ENCODE measurements at places on chromosomes 16 and 17.

GRCh38 chr17:36111068-36111490, 7.5 kb downstream of the CCL4 start:
- no peak for DNase-seq

DNA sequence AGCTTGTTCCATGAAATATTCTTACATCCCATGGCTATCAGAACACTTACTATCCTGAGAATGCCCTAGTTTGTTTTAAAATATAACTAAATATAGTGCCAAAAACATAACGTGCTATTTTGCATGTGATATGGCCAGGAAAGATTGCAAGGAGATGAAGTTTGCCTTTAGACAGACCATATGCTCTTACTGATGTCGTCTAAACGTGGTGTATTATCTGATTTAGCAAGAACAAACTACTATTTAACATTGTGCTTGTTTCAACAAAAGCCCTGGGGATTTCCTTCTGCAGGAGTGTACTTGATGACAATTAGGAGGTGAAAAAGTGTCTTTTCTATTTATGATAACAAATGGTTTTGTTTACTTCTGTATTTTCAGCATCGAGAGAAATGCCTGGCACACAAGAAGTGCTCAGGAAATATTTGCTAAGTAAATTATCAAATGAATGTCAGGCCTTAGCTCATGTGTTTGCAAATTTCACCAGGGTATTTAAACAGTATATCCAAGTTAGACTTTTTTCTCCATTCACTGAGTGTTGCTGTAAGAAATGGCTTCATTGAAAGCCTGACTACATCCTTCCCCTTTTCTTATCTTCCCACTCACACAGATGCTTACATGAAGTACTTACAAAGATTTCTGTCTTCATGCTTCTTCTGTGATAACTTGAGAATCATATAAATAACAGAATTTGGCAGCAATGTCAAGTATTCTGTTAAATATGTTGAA, 1033.6 kb downstream of the CDH8 start:
- peak; percentile 62 for DNase-seq

- DNase-seq, result no peak
Measured at GRCh38 chr17:62307196-62307595, 73.2 kb upstream of the EFCAB3 start.

DNA sequence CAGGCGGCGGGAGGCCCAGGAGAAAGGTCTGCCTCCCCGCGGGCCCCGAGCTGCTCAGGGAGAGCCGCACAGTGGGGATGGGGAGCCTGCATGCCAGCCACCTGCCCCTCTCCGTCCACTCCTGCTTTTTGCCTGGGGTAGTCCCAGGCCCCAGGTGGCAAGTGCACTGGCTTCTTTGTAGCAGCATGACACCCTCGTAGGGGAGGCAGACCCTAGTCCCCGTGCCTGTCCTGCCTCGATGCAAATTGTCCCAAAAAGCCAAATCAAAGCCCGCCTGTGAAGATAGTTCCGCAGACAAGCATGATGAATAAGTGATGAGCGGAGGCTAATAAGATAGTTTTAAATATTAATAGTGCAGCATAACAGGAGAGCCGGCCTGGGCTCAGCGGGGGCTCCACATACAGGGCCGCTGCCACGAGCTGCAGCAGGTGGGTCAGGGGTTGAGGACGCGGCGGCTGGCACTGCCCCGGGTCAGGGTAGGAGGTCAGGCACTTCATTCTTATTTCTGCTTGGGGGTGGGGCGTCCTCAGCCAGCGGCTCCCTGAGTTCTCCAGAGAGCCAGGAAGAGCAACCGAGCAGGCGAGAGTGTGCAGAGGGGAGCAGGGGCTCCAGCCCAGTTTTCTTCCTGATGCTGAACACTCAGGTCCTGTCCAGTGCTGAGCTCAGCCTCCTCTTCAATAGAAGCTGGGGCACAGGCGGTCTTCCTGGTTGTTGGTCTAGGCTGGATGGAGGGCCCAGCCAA, 26.8 kb downstream of the GINS2 start:
- no peak for DNase-seq

DNA sequence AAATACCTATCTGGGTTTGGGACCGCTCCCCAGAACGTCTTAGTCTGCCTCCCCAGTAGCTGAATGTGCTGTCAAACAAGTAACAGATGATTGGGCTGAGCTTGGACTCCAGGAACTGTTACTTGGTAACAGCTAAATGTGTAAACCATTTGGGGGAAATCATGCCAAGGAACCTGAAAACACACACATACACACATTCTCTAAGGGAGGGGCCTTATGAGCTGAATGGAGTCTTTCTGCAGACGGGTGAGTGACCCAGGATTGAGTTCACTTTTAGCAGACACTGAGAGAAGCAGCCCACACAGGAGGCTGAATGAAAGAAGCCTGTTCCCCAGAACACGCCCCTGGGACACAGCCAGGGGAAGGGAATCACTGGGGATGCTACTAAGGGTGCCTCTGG, 1.6 kb downstream of the ACLY start:
- DNase-seq, result no peak

- DNase-seq, result no peak
Measured at GRCh38 chr17:46001390-46002310, 2.6 kb downstream of the STH start.

DNA sequence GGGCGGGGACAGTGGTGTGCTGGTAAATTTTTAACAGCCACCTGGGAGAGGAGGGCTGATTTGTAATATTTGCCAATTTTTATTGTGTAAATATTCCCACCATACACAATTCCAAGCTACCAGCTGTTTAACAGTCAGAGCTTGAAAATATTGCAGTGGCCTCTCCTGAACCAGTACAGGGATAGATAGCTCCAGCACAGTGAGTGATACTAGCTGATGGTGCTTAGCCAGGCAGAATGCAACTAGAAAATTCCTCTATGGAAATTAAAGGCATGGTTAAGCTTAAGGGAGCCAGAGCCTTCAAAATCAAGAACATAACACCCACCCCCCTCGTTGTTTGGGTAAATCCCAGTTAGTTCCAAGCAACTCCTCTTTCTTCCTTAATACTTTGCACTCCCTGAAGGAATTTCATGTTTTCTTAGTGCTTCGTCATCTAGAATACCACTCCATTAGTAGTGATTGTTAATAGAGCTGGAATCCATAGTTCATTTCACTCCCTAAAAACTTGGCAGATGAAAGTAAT, 96.6 kb downstream of the CYB561 start:
- DNase-seq, result no peak

GRCh38 chr17:48153691-48154358, 46.3 kb downstream of the SNX11 start:
- DNase-seq, result peak; percentile 88

- no peak for DNase-seq
Measured at GRCh38 chr17:74001145-74001544, 202.3 kb upstream of the RPL38 start.

DNA sequence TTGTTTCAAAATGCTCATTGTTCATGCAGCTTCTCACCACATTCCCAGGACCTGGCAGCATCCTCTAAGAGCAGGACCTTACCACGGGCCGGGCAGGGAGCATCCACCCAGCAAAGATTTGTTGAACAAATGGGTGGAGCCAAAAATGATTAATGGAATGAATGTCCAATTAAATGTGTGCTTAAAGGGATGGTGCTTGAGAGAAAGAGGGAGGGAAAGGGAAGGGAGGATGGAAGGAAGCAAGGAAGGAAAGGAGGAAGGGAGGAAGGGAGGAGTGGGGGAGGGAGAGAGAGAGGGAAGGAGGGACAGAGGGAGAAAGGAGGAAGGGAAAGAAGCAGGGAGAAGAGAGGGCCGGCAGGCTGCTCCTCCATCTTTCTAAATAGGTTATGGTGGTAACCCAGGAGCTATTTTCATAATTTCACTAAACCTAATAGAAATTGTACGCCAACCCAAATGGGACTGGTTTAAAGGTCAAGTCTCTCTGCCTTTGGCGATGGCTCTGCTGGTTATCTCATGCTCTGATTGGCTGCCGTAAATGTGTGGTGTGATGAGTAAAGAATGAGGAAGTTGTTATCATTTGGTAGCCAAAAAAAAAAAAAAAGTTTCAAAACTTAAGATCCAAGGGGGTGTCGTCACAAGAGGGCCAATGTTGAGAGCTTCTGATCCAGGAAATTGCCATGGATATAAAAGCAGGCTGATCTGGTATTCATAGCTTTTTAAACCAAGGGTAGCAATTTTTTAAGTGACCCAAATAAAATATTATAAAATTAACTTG, 126.7 kb upstream of the FOXF1 start:
- DNase-seq, result no peak

GRCh38 chr16:68238029-68238345, 2.1 kb upstream of the ESRP2 start:
- DNase-seq, result no peak

DNA sequence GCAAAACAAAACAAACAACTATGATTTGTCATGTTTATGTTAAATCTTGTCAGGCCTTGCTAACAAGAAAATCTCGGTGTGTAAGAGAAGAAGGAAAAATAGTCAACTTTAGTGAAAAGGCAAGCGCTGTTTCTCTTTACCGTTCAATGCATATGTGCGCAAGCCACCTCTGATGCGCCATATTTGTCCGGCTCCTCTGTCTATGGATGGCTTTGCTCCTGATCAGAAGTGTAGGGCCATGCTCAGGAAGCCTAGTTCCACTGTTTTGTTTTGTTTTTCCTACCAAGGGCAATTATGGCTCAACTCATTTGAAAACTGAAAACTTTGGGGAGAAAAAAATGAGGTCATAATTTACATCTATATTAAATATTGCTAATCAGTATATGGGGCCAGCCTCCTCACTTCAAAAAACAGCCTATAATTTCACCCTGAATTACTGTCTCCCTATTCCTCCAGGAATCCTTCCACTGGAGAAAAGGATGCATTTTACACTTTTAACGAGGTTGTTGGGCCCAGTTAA, 4.5 kb downstream of the MAF start:
- no peak for DNase-seq

DNA sequence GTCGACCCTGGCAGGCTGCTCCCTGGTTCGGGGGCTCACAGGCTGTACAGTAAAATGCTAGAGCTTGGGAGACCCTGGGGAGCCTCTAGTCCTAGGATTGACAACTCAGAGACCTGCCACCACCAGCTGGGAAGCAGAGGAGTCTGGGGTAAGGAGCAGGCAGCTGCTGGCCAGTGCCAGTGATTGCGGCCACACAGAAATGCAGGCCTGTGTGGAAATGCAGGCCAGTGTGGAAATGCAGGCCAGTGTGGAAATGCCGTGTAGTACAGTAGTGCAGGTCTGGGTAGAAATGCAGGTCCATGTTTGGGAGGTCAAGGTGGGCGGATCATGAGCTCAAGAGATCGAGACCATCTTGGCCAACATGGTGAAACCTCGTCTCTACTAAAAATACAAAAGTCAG, 23.5 kb downstream of the SGSH start:
- no peak for DNase-seq

DNA sequence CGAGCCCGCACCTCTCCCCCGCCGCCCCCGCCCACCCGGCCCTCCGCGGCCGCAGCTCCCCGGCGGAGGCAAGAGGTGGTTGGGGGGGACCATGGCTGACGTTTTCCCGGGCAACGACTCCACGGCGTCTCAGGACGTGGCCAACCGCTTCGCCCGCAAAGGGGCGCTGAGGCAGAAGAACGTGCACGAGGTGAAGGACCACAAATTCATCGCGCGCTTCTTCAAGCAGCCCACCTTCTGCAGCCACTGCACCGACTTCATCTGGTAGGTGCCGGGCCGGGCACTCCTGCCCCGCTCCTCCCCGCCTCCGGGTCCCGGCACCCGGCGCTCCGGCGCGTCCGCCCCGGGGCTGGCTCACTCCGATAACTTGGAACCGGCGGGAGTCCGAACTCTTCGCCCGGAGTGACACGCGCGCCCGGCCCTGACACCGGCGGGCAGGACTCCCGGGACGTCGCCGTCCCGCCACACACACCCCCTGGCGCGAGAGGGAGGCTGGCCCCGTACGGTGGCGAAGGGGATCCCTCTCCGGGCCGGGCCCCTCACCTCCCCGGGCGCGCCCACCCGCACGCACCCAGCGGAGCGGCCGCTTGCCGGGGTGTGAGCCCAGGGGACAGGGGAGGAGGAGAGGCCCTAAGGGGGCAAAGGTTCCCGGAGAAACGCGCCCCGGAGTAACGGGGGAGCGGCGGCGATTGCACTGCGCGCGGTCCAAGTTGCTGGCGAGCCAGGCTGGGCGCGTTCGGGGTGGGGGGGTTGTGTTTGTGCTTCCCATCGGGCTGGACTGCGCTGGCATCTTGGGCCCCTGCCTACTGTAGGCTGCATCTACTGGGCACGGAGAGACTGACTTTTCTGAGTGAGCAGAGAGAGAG, 581 bp downstream of the PRKCA start:
- DNase-seq, result peak; percentile 15

DNA sequence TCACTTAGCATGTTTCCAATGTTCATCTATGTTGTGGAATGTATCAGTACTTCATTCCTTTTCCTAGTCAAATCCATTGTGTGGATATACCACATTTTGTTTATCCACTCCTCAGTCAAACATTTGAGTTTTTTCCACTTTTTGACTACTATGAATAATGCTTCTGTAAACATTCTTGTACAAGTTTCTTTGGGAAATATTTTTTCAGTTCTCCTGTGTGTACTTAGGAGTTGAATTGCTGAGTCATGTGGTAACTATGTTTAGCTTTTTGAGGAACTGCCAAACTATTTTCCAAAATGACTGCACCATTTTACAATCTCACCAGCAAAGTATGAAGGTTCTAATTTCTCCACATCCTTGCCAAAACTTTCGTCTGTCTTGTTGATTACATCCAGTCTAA, 223.7 kb upstream of the AXIN2 start:
- DNase-seq, result no peak

DNA sequence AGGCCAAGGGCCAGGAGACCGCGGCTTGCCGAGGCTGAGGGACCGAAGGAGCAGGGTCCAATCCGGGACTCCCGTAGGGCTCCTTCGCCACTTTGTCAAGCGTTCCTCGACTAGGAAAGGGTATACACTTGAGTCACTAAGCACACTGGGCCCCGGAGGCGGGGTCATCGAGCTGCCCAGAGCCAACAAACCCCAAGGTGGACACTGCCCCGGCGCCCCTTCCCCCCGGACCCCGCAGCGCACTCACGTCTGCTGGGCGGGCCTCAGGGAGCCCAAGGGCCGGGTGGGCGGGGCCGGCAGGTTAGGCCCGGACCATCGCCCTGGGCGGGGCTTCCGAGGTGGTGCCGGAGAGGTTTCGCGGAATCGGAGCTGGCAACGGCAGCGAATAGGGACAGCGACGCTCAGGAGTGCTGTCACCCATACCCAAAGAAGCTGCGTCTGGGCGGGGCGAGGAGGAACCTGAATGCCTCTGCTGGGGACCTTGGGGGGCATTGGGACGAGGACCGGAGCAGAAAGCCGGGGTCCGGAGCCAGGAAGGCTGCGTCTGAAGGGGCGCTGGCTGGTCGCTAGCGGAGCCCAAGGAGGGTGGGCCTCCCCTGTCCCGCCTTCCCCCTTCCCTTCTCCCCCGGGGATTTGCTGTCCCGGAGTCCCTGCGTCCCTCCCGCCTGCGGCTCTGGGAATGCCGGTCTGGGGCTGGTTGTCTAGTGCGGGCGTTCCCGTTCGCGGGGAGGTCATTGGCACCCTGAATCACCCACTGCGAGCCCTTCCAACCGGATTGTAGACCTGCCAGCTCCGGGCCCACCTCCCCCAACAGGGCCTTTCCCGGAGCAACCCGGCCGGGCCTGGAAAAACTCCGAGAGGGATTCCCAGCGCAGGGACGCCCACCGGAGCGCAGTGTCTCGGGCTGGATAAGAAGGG, 118.2 kb upstream of the SMURF2 start:
- DNase-seq, result peak; percentile 76

- no peak for DNase-seq
Measured at GRCh38 chr17:732902-733720, 715 bp downstream of the TLCD3A start.
